ENCODE measurements at places on chromosomes 5 and 9.

GRCh38 chr5:79305706-79306105, 69.8 kb downstream of the JMY start:
- DNase-seq, result no peak

DNA sequence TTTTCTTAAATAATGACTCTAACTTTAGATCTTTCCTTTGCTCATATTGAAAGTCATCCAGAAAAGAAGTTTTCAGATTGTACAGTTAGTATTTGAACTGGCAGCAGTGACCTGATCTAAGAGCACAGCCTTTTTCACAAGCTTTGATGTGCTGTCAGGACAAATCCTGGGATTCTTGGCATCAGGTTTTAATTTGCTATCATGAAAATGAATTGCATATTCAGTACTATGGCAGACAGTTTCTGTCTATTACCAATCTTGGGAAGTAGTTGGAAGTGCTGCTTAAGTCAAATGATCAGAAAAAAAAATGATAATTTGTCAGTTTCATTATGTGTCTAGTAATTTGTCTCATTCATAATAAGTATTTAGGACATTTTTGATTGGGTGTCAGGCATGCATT, 925.6 kb upstream of the ARRDC3 start:
- DNase-seq, result no peak

GRCh38 chr5:67178085-67178484, 18.5 kb downstream of the CD180 start:
- DNase-seq, result no peak

GRCh38 chr5:155064580-155064979, 51.0 kb downstream of the KIF4B start:
- no peak for DNase-seq

- no peak for DNase-seq
These were observed 63.1 kb upstream of the RANBP6 start for GRCh38 chr9:6078382-6079105.

GRCh38 chr5:145375521-145375920, 459.6 kb downstream of the PRELID2 start:
- DNase-seq, result no peak

GRCh38 chr5:157088342-157088990, 20.4 kb downstream of the HAVCR2 start:
- no peak for DNase-seq

DNA sequence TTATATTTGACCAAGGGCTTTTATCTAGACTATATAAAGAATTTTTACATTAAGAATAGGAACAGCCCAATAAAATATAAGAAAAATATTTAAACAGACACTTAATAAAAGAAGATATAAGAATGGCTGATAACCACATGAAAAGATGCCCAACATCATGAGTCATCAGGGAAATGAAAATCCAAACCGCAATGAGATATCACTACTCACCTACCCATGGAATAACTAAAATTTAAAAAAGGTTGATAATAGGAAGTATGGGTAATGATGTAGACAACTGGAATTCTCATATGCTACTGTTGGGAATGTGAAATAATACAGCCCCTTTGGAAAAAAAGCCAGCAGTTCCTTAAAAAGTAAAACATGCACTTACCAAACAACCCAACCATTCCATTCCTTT, 206.9 kb upstream of the PCSK5 start:
- DNase-seq, result no peak
